ENCODE measurements at places on chromosomes 5 and 9. TPM values are rescaled to one million over a fixed set of nuclear protein-coding genes. Genes with fewer than 3 reads are reported as not detected.

- DNase-seq: no peak
These were observed 31.2 kb upstream of the CEP120 start for GRCh38 chr5:123454259-123454911.

The CTNND2 gene
- 1.4 TPM for total RNA-seq

The TMEM203 gene
- 19.5 TPM for total RNA-seq

The MAMDC4 gene
- 2.5 TPM for total RNA-seq

DNA sequence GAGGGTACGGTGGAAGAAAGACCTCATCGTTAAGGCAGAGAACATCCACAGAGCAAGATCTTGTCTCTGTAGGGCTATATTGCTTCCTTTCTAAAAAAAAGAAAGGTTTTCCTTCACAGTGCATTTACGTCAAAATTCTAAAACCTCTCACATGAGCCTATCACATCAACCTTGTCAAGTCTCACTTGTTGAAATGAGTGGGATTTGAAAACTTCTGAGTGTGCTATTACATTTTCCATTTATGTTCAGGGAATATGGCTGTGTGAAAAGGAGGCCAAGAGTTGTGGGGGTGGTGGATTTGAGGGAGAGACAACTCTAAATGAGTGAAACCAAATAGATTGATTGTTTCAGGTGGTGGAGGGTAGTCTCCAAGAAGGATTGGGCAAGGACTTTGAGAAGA lies 147.1 kb upstream of the MPDZ start:
- no peak for DNase-seq

- DNase-seq: no peak
These were observed 2.6 kb upstream of the GABRB2 start for GRCh38 chr5:161549106-161549505.

DNA sequence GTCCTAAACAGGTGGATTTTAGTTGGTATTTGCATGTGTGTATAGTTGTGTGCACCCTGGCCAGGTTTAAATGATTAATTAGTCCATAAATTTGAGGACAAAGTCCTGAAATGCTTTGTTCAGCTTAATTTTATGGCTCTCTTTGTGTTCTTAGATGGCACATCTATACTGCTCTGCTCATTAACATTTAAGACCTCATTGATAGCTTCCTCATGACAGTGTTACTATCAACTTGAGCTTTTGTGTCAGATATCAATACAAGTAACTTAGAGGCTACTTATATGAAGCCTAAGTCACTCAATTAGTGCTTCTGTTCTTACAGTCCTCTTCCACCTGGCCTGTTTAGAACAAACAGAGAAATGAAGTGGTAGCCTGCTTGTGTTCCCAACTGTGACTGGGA lies 240.9 kb downstream of the TRPM3 start:
- no peak for DNase-seq

DNA sequence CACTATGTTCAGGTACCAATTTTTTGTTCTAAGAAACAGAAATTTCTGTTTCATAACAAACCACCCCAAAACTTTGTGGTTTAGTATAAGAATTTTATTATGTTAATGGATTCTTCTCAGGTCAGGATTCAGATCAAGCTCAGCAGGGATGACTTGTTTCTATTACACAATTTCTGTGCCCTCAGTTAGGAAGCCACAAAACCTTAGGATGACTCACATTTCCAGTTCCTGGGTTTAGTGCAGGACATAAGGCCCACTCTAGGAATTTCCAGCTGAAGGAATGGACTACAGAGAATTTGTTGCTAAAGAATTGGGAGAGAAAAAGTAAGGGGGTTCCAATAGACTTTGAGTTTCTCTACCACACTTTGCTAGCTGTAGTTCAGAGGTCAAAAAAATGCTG lies 629.3 kb downstream of the ANXA1 start:
- DNase-seq: no peak

DNA sequence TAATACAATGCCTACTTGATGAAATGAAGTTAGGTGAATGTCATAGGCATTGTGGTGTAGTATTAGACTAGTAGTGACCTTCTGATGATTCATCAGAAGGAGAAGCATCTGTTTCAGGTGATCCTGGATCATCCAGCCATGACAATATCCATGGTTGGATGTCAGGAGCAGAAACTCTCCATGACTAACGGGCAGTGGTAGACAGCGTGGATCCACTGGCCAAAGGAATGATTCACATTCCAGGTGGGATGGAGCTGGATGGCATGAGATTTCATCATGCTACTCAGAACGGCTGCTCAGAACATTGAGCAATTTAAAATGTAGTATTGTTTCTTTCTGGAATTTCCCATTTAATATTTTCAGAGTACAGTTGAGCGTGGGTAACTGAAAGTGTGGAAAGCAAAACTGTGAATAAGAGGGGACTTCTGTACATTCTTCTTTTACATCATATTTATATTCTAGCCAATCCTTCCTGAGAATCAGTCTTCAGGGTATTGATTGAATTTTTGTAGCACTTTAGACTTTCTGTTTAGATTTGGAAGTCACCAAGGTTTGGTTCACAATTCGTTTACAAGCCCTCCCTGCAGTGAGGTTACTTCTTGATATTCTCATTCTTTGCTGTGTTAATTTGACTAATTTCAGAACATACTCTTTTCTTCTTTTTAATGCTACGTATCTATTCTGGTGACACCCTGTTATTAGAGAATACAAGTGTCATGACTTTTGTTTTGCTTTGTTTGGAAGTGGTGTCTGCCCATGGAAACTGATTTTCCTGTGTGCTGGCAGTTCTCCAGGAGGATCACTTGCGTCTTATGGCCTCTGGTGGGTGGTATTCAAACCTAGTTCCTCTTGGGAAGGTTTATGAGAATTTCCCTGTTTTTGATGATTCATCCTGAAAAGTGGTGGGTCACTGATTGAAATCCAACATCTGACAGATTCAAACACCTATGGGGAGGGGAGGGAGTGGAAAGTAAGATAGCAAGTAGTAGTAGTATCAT lies 12.2 kb upstream of the CLINT1 start:
- DNase-seq: peak; percentile 3

The EQTN gene
- 1.4 TPM for total RNA-seq

GRCh38 chr9:125748446-125749099 lies 1.4 kb downstream of the PBX3 start:
- no peak for DNase-seq

GRCh38 chr5:141757402-141757801 lies 75.4 kb upstream of the ARAP3 start:
- no peak for DNase-seq

GRCh38 chr9:108469654-108470053 lies 386.1 kb downstream of the ACTL7B start:
- no peak for DNase-seq

The RAD23B gene
- total RNA-seq: 78.5 TPM

DNA sequence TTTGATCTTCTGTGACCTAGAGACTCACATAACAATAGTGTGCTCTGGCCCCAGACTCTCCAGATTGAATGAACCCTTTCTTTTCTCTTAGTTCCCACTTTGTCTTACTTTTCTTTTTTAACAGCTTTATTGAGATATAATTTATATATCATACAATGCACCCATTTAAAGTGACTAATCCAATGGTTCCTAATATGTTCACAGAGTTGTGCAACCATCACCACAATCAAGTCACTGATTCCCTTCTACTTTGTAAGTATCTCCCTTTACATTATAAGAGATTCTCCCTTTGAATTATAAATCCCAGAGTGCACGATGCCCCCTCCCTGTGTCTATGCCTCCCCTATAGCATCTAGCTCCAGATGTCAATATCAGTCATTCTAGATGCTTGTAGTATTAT lies 172.4 kb downstream of the HINT1 start:
- DNase-seq: no peak

DNA sequence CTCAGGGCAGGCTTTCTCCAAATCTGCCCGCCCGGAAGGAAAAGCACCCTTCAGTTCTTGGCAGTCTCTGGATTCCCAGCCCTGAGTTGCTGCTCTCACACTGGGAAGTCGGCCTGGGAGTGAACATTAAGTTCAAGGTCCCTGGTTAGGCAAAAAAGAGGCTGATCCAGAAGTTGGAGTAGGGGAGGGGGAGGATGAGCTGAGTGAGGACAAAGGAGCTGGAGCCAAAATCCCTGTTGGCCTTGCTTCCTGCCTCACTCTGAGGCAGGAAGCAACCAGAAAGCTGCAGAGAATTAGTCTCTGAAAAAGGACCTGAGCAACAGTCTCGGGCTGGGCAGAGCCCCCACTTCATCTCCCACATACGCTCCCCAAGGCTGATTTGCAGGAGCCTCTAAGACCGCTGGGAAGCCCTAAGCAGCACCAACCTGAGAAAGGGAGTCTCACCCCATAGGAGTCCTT lies 15.0 kb upstream of the RPS14 start:
- peak; percentile 35 for DNase-seq

- no peak for DNase-seq
These were observed 84.7 kb upstream of the IRX2 start for GRCh38 chr5:2836133-2836532.

- no peak for DNase-seq
These were observed 6.5 kb downstream of the IRX1 start for GRCh38 chr5:3601911-3602782.

GRCh38 chr5:168086104-168086610 lies 205.3 kb upstream of the WWC1 start:
- DNase-seq: no peak
